ENCODE measurements at places on chromosomes 6 and 20.

DNA sequence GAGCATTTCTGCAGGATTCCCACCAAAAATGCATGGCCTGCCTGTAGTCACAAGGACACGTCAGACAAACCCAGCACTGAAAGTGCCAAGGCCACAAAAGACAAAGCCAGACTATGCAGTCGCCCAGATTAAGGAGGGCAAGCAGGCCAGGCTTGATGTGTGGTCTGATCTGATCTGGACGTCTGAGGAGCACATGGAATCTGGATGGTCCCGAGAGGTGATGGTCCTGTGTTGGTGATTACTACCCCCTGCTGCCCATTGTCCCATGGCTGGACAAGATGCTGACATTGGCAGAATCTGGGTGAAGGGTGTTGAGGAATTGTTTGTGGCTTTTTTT lies 17.1 kb downstream of the NPEPL1 start:
- no peak for DNase-seq

GRCh38 chr6:93621442-93621841 lies 202.1 kb upstream of the EPHA7 start:
- no peak for DNase-seq

GRCh38 chr20:5070570-5070969 lies 49.2 kb downstream of the PCNA start:
- no peak for DNase-seq

DNA sequence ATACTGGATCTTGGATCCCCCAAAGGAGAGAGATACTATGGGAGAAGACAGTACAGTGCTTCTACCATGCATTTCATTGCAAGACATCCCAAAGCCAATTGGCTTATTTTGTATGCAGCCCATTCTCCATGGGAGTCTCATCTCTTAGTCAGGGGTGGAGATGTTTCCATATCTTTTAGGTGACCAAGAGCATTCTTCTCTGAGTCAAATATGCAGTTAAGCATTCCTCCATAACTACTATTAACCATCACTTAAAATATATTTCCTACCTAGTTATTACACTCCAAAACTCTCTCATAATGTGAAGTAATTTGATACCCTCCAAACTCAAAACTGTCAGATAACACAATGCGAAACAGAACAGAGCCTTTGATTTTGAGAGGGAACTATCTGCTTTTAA lies 542.6 kb downstream of the HDGFL1 start:
- no peak for DNase-seq

DNA sequence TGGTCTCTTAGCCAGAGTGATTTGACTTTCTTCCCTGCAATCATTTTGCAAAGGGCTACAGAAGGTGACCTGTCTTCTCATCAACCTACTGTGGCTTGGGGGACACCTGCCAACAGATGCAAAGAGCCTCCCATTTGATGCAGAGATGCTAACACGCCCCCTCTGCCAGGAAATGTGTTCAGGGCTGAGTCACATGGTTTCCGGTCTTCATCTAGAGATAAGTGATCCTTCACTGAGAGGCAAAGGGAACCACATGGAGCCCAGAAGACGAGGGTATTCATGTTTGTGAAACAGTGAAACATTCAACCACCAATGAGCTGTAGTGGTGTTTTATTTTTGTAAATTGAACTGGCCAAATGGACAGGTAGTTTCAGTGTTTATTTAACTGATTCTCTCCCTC lies 109.0 kb upstream of the RIN2 start:
- no peak for DNase-seq

GRCh38 chr6:134046054-134046453 lies 6.4 kb downstream of the SLC2A12 start:
- no peak for DNase-seq

DNA sequence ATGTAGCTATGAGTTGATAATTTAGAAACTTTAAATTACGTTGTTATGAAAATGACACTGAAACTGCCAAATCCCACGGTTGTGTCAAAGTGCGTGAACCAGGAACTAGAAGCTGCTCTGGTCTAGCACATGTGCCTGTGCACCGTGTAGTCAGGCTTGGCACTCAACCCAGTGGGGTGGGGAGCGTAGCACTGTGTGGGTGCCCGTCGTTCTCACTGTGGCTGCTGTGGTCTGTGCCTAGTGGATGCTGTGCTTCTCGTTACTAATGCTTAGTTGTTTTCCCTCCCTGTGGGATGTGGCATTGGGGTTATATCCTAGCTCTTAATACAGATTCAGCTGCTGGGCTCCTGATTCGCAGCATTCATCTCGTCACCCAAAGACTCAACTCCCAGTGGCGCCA lies 46.2 kb upstream of the ADIG start:
- DNase-seq, result no peak

GRCh38 chr6:32109114-32109764 lies at the start of gene TNXB:
TNXB (minus strand) TSS chr6:32109338; CDS start chr6:32098198, 11,140 bp downstream.
- DNase-seq, result no peak

GRCh38 chr20:37288091-37288490 lies 1.4 kb upstream of the MANBAL start:
- DNase-seq, result no peak

DNA sequence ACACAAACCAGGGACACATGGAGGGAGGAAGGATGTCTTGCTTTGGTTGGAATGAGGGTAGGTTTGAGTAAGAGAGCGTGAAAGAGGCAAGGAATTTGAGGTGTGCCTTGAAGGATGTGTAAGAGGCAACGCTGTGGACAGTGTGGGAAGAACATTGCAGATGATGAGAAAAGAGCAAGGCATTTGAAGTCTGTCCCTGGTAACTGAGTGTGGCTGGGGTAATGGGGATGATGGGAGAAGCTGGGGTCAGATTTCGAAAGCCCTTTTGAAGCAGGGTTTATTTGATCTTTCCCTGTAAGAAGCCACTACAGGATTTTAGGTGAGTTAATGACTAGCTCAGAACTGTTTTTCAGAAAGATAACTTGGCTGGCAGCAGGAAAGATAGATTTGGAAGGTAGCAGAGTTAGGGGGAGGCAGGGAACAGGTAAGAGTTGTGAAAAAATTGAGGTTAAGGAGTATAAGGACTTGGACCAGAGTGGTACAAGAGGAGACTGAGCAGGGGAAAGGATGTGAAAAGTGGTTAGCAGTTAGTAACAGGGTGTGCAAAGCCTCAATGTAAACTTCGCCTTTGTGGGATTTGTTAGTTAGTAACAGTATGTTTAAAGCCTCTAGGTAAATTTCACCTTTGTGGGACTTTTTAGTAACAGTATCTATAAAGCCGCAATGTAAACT lies 17.7 kb downstream of the UTRN start:
- no peak for DNase-seq

DNA sequence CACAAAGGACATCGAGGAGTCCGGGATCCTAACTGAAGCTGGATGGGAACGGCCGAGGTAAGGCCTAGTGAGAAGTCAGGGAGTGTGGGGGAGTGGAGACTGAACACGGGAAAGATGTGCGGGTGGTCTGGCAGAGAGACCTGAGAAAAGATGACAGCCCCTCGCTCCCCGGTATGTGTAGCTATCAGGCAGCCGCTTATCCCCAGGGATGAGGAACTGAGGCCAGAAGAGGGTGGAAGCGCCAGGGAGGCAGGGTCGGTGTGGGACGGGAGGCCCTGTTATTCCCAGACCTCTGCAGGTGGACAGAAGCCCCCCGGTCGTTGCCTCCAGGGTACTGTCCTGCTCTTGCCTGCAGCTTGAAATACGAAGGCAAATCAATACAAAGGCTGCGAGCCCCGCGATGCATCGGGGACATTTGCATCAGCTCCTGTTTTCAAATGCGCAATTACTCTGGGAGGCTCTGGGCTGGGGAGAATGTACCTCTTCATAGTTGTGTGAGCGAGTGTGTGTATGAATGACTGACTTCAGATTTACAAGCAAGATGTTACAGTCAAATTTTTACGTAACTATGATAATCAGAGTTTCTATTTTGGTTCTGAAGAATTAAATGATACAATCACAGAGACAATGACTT lies 221.3 kb downstream of the QKI start:
- no peak for DNase-seq

GRCh38 chr6:142030115-142030619 lies 102.6 kb upstream of the GJE1 start:
- DNase-seq, result no peak

GRCh38 chr6:30686009-30686907 lies at the start of gene PPP1R18:
PPP1R18 (minus strand) TSS chr6:30686645; CDS start chr6:30686018, 627 bp downstream.
- no peak for DNase-seq

- no peak for DNase-seq
Measured at GRCh38 chr6:73516514-73517489, 4.0 kb downstream of the EEF1A1 start.

DNA sequence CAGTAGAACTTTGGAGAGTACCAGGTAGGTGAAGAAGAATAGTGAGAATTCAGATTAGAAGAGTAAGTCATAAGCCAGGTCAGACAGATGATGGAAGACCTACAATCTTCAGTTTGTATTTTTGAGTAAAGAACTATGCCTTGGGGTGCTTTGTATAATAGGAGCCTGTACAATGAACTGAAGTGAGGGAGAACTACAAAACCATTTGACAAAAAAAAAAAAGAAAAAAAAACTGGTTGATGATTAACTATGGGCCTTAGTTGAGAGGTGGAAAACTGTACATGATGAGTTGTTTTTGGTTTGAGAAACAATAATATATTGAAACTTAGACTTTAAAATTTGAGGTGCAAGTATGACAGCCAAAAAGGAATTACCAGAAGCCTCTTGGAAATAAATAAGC lies 25.7 kb downstream of the VTA1 start:
- no peak for DNase-seq

- DNase-seq, result no peak
Measured at GRCh38 chr6:108884211-108885059, 36.2 kb downstream of the ARMC2 start.

GRCh38 chr6:63355632-63356031 lies 35.8 kb upstream of the LGSN start:
- no peak for DNase-seq

GRCh38 chr20:21125072-21125848 lies 622 bp upstream of the KIZ start:
- DNase-seq, result no peak

DNA sequence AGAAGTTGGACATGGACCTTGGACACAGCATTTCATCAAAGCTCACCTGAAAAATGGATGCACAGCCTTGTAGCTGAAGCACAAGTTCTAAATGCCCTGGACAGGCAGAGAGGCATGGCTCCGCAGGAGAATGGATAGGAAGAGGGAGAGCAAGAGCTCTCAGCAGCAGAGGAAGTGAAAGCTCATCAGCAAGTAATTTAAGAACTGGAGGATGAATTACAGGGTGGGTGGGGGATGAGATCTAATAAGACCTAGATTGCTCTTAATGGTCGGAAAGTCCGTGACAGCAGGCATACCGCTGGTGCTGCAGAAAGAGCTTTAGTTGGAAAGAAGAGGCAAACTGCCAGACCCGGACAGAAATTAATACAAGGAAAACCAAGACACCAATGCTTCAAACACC lies 37.3 kb upstream of the SAYSD1 start:
- DNase-seq, result no peak

- no peak for DNase-seq
Measured at GRCh38 chr6:25637960-25638434, 14.0 kb upstream of the SCGN start.

GRCh38 chr6:56752534-56752933 lies 109.8 kb upstream of the DST start:
- no peak for DNase-seq

DNA sequence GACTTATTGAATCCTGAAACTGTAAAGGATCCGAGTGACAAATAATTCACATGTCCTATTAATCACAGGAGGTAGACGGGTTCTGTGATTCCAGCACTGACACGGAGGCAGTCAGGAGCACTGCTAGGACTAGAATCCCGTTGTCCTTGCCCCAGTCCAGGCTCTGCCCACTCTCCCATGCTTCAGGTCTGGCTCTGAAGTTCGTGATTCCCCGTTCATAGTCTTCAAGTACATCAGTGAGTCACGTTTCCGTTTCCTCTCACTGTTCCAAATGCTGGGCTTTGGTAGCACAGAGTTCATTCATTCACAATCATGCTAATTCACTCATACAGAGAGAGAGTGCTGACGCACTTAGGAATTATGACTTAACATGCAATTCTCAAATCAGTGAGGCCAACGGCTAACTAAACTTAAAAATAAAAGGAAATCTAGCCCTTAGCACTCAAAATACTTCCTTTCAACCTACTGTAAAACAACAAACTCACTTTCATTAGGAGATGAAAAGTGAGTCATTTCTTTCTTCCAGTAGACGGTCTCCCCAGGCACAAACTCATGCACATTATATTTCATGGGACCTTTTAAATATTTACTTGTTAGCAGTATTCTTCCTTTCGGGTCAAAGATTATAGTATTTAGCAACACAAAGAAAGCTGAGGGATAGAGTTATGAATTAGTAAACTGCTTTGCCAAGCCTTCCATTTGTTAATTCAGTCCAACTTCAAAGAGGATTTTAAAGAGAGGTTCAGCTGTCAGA lies 94.0 kb upstream of the NHSL1 start:
- DNase-seq, result no peak

- no peak for DNase-seq
Measured at GRCh38 chr6:83006270-83006905, 59.3 kb downstream of the UBE3D start.

GRCh38 chr6:88855541-88856147 lies 107.8 kb downstream of the RNGTT start:
- no peak for DNase-seq

GRCh38 chr20:17520583-17520982 lies 10.6 kb downstream of the BFSP1 start:
- no peak for DNase-seq

DNA sequence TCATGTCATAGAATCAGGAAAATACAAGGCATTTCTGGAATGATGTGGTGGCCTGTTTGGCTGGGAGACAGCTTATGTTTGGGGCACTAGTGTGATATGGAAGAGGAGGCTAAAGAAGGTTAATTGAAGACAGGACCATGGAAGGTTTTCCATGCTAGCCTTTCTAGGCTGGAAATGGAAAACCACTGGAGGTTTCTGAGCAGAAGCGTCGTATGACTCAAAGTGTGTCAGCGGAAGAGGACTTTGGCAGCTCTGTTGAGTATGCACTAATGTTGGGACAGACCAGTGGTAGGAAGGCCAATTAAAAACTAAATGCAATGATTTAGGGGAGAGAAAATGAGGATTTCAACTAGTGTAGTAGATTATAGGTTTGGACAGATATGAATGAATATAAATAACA lies 413.1 kb downstream of the PLCB1 start:
- no peak for DNase-seq

GRCh38 chr6:40794586-40794985 lies 207.4 kb upstream of the LRFN2 start:
- no peak for DNase-seq

- DNase-seq, result no peak
Measured at GRCh38 chr6:161400671-161401070, 126.8 kb upstream of the AGPAT4 start.

DNA sequence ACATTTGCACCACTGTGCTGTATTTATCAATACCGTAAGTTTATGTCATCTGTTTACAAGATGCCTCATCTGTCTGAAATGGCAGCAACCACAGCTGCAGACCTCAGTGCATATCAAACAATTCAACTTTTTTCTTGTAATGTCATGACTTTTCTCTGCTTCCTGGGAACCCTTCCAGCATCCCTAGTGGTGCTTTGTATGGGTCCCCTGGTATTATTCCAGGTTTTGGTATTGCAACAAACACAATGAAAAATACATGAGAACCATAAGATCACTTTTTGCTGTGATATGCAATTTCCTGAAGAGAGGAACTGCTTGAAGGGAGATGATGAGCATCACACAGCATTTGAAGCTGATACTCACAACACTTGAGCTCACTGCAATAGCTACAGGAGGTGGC lies 12.0 kb upstream of the TXNDC5 start:
- no peak for DNase-seq
